NCI-H1417 treated with DMSO at 0.1 percent for 48 hours (cell line): ENCODE measurements at places on chromosomes 16 and 17.

GRCh38 chr16:68382296-68382718 is 66.0 kb downstream of the SMPD3 start:
- DNase-seq, result no peak

DNA sequence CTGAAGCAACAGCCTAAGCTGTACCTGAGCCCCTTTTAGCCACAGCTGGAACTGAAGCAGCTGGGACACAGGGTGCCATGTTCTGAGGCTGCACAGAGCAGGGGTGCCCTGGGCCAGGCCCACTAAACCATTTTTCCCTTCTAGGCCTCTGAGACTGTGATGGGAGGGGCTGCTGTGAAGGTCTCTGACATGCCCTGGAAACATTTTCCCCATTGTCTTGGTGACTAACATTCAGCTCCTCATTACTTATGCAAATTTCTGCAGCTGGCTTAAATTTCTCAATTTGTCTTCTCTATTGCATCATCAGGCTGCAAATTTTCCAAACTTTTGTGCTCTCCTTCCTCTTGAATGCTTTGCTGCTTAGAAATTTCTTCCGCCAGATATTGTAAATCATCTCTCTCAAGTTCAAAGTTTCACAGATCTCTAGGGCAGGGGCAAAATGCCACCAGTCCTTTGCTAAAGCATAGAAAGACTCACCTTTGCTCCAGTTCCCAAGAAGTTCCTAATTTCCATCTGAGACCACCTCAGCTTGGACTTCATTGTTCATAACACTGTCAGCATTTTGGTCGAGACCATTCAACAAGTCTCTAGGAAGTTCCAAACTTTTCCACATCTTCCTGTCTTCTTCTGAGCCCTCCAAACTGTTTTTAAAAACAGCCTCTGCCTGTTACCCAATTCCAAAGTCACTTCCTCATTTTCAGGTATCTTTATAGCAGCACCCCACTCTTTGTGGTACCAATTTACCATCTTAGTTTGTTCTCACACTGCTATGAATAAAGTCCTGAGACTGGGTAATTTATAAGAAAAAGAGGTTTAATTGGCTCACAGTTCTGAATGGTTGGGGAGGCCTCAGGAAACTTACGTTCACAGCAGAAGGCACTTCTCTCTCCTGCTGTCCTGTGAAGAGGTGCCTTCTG is 49.8 kb downstream of the TMEM100 start:
- no peak for DNase-seq

DNA sequence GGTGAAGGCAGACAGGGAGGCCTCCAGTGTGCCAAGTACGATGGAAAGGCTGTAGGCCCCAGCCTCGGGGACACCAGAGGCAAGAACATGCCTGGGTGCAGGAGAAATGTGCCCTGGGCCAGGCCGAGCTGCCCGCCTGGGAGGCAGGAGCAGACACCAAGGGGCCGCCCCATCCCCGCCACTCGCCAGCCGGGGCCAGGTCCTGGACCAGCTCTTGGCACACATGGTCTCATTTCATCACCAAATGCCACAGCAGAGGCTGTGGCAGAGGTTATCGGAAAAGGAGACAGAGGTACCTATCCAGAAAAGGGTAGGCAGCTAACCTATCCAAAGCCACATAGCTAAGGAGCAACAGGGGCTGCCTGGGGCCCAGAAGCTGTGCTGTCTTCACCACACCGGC is 31.3 kb downstream of the PEMT start:
- DNase-seq, result no peak

DNA sequence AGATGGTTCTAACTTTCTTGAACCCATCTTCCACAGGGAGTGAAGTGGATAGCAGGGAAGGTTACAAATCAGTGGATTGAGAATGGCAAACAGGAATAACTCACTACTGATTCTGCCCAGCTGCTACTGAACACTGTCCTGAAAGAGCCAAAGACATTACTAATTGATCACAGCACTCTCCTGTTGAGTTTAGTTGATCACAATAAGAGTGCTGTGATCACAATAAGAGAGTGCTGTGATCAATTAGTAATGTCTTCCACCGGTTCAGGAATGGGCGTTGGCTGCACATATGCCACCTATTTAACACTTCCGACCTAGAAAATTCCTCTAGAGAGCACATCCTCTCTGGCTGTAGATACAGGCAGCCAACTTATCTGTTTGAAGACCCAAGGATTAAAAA is 11.4 kb downstream of the CFAP97D1 start:
- DNase-seq, result no peak

DNA sequence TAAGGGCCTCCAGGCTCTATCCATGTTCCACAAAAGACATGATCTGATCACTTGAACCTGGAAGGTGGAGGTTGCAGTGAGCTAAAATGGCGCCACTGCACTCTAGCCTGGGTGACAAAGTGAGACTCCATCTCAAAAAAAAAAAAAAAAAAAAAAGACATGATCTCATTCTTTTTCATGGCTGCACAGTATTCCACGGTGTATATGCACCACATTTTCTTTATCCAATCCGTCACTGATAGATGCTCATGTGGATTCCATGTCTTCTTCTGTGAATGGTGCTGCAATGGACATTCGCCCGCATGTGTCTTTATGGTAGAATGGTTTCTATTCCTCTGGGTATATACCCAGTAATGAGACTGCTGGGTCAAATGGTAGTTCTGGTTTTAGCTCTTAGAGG is 124.4 kb downstream of the ANKRD11 start:
- no peak for DNase-seq

GRCh38 chr17:5561736-5562571 is 22.4 kb downstream of the NLRP1 start:
- DNase-seq, result no peak

- DNase-seq, result peak; percentile 31
Measured at GRCh38 chr17:34601416-34601815, 22.0 kb downstream of the TMEM132E start.

DNA sequence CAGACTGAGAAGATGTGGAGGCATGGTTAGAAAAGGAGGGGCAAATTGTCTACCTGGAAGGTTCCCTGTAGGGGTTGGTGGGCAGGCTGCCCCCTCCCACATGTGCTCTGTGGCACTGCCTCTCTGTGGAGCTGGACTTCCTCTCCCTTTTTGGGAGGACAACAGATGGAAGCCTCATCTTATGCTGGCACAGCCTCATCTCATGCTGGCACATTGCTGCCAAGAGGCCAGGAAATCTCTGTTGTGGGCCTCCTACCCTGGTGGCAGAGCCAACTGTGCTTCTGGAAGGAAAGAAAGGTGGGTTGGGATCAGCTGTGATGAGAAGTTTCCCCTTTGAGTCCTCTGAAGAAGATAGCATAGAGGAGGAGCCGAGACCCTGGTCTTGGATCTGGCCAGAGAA is 19.7 kb upstream of the BRD7 start:
- no peak for DNase-seq
